ENCODE measurements at places on chromosomes 6 and 20.

DNA sequence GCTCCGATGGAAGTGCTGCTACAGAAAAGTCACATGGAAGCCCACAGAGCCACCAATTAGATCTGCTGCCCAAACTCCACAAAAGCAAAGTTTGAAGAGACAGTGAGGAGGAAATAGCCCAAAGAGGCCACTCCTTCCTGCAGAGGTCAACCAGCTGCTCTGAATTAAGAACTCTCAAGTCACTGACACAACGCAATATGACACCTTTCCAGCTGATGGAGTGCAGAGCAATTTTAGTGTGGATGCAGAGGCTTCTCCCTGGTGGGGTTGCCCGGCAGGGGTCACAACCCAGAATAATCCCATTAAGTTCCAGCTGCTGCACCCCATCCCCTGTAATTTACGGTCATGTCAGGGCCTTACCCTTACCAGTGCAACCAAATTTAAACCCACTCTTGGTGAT is 361.9 kb upstream of the JARID2 start:
- DNase-seq, result no peak

GRCh38 chr6:158311626-158312025 is 639 bp upstream of the TULP4 start:
- no peak for DNase-seq

DNA sequence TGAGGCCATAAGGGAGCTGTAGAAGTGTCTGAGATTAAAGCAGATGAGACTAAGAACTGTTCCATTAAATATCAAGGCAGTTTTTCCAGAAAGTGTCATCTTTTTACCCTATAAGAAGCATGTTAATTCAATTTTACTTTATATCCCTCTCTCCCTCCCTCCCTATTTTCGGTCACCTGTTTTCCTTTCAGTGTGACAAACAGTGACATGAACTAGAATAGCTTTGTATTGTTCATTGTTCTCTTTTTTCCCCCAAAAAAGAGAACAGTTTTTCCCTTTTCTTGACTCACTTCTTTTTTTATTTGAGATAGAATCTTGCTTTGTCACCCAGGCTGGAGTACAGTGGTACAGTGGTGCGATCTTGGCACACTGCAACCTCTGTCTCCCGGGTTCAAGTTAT is 269.3 kb downstream of the ZFAND3 start:
- DNase-seq, result no peak

DNA sequence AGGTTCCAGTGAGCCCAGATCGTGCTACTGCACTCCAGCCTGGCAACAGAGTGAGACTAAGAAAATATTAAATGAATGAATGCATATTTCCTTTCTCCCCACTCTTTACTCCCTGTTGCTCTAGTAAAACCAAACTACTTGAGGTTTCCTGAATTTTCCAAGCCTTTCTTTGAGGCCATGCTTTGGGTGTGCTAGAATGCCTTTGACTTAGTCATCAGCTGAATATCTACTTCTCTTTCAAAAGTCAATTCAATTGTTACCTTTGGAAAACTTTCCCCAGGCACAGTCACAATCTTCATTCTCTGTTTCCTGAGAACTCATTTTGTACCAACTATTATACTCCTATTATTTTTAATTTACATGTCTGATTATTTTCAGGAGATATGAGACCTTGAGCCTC is 27.5 kb upstream of the CEP85L start:
- no peak for DNase-seq

DNA sequence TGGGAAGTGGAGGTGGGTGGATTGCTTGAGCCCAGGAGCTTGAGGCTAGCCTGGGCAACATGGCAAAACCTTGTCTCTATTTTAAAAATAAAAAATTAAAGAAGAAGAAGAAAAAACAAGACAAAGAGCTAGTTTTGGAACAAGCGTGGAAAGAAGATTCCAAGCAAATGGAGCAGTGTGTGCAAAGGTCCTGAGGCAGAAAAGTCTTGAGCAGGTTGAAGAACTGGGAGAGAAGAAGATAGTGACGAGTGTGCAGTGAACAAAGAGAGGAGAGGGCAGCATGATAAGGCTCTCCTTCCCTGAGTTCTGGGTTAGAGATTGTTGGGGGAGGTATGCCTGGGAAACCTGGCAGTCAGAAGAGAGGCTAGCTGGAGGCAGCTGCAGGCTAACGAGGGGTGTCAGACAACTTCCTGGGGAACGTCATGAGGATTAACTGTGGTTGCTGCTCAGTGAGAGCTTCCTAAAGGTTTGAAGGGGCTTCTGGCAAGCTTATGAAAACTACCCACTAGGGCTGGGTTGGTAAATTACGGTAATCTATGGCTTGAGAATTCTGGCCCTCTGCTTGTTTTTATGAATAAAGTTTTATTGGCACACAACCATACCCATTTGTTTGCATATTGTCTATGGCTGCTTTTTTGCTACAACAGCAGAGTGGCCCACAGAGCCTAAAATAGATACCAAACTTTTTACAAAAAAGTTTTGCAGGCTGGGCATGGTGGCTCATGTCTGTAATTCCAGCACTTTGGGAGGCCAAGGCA is 128.9 kb downstream of the ZFP64 start:
- no peak for DNase-seq

- no peak for DNase-seq
These were observed 276.0 kb downstream of the TFAP2A start for GRCh38 chr6:10138917-10139316.

GRCh38 chr20:39222101-39222500 is 260.0 kb downstream of the DHX35 start:
- DNase-seq, result no peak

DNA sequence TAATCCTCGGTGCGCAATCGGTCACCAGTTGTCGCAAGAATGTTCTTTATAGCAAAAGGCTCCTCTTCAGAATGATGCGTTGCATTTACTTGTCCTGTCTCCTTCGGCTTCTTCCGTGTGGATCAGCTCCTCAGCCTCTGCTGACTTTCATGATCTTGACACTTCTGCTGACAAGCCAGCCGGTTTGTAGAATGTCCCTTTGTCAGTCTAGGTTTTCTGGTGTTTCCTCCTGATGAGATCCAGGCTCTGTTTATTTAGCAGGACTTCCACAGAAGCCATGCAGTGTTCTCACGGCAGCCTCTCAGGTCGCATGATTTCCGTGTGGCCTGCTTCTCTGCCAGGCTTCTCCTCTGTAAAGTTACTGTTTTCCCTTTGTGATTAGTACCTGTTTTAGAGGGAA is 66.9 kb downstream of the STX11 start:
- DNase-seq, result no peak

DNA sequence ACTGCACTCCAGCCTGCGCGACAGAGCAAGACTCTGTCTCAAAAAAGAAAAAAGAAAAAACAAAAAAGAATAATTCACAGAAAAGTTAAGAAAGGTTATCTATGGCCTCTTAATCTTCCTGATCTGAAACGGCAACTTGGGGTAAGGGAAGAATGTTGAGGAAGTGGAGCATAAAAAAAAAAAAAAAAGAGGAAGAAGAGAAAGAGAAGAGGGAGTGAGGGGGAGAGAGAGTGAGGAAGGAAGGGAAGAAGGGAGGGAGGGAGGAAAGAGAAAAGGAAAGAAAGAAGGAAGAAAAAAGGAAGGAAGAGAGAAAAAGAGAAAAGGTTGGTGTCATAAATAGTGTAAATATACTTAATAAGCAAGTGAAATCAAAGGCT is 68.9 kb upstream of the NCOA3 start:
- DNase-seq, result no peak

DNA sequence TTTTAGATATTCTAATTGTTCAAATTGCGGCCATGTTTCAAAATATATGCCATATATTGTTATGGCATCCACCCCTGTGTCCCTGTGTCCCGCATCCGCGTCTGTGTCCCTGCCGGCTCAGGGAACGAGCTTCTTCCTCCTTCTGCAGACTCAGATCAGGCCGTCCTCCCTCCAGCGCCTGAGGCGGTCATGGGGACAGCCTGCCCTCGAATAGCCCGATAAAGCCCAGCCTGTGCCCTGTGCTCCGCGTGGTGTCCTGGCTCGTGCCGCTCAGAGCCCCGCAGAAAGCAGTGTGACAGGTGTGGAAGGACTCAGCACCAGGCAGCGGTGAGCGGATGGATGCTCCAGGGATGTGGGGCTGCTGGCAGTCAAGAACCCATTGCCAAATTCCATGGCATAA is 663.4 kb upstream of the DEFB115 start:
- no peak for DNase-seq

DNA sequence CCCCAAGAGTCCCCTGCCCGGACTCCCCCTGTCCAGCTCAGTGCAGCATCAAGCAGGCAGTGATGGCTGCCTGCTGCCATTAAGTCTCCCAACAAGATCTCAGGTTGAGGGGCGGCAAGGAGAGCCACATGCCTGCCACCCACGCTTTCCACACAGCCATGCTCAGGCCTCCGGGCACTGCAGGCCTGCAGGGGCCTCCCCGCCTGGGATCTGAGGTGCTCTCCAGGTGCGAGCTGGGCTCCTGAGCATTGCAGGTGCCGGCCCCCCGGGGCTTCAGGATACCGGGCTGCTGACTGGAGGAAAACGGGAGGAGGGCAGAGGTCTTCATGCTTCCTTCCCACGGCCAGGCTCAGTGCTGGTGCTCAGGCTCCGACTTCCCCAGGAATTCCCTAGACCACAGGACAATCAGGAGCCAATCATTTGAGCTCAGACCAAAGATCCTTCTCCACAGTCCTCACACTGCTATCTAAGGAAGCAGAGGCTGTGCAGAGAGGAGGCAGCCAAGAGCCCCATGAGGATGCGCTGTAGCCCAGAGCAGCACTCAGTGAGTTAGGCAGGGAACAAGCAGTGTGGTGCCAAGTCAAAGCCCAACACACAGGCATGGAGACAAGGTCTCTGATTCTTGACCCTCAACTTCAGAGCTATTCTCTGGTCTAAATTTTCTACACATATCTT is 52.7 kb downstream of the PYGB start:
- no peak for DNase-seq

DNA sequence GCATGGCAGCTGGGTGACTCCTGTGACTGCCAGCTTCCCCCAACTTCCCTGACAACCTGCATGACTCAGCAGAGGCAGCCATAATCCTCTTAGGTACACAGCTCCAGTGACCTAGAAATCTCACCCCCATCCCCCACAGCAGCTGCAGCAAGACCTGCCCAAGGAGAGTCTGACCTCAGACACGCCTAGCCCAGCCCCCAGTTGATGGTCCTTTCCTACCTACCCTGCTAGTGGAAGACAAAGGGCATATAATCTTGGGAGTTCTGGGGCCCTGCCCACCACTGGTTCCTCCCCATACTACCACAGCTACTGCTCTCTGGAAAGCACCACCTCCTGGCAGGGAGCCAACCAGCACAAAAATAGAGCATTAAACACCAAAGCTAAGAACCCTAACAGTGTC is 90.2 kb downstream of the F13A1 start:
- DNase-seq, result no peak

- DNase-seq, result no peak
These were observed 16.4 kb upstream of the FAM83B start for GRCh38 chr6:54830216-54830615.

- no peak for DNase-seq
These were observed 126.0 kb downstream of the MOXD1 start for GRCh38 chr6:132275066-132275970.

DNA sequence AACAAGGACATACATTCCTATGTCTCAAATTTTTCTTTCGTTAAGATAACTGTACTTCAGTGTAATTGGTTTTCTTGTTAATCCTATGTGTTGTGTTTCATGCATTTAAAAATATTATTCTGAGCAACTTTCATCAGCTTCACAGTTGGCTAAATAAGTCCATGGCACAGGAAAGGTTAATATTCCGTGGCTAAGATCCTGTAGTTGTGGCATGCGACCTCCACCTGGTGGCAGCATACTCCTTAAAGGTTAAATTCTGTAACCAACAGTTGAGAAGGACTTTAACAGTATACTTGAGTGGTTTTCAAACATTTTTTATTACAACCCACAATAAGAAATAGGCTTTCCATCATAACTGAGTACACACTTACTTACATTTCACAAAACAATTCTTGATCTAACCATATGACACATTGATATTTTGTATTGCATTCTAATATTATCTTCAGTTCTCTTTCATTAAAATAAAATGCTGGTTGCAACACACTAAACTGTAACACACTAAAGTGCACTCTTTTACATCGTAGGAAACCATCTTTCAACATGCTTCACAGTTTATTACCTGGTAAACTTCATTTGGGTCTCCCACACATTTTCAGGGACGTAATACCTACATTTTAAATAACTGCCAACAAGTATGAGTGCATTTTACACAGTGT is 118.3 kb downstream of the SLX4IP start:
- DNase-seq, result peak; percentile 66

DNA sequence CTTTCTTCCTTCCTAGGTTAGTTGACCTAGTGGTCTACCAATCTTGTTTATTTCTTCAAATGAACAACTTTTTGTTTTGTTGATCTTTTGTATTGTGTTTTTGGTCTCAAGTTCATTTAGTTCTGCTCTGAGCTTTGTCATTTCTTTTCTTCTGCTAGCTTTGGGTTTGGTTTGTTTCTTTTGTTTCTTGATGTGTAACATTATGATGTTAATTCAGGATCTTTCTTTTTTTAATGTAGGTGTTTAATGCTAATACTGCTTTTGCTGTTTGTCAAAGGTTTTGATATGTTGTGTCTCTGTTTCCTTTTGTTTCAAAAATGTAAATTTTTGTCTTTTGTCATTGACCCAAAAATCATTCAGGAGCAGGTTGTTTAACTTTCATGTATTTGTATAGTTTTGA is 65.7 kb downstream of the ZC2HC1B start:
- no peak for DNase-seq

DNA sequence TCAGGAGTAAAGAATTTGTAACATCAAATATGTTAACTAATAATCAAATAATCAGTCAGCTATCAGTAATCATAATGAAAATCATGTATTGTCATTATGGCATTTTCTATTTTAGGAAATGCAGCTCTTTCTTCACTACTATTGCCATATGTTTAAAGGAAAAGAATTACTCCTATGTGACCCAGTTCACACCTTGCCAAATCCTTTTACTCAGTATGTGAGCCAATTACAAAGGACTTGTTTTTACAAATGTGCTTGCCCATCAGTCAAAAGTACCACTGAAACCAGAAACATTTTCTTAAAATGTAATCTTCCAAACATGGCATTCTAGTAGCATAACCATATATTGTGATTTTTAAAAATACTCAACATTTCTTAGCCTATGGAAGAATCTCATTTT is 63.6 kb downstream of the NCOA7 start:
- no peak for DNase-seq

- no peak for DNase-seq
These were observed 309.7 kb downstream of the KIF16B start for GRCh38 chr20:16263582-16263981.

GRCh38 chr6:142233945-142234682 is 67.7 kb upstream of the ADGRG6 start:
- DNase-seq, result no peak

GRCh38 chr6:139923964-139924475 is 549.6 kb upstream of the CITED2 start:
- no peak for DNase-seq

GRCh38 chr6:113205553-113205952 is 651.6 kb upstream of the MARCKS start:
- DNase-seq, result no peak

All from uterus (tissue), 4 donors.